ENCODE measurements at places on chromosomes 6 and 20. TPM values are rescaled to one million over a fixed set of nuclear protein-coding genes. Genes with fewer than 3 reads are reported as not detected.

Gene KCNK5
- 3.1 TPM for total RNA-seq

Gene ANKRD66
- total RNA-seq: not detected

Gene CDSN
- not detected for total RNA-seq

Gene ID4
- total RNA-seq: not detected

Gene DSP
- 0.19 TPM for total RNA-seq

Gene AAR2
- total RNA-seq: 21.4 TPM

Gene ACTR5
- 10.4 TPM for total RNA-seq

Gene MRAP2
- not detected for total RNA-seq

Gene PEDS1
- total RNA-seq: 25.2 TPM

All from activated naive CD4-positive, alpha-beta T cell treated with anti-CD3 and anti-CD28 coated beads, Interleukin-2, amount 10 ng/mL, durations not matched to agents 5 hours and 36 hours (primary cell).